ENCODE measurements at places on chromosomes 5 and 9.
A peak's percentile ranks its signal among the peaks of the same experiment; 100 is the strongest.

DNA sequence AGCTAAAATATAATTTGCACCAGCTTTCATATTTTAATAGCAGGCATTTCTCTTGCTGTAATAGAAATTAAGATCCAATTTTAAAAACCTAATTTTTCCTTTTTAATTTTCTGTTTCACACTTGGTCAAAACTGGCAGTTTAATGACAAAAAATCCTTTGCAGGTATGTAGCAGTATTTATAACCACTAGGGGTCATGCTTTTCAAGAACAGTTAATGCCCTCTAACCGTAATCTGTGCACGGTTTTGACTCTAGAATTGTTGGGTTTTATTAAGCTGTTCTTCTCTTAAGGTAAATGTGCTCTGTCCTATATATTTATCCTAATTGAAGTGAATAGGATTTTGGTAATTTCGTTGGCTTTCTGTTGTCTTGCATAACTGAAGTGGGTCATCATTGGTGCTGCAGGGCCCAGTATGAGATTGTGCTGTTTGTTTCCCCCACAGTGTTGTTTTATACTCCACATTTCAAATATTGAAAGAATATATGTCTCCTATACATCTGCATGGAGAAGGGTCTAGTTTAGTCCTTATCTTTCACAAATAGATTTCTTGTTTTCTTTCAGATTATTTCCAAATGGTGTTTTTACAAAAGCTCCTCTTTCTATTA is 107.4 kb downstream of the SCAMP1 start:
- DNase-seq, result no peak

- DNase-seq, result no peak
Measured at GRCh38 chr5:68661237-68661636, 432.6 kb upstream of the SLC30A5 start.

- DNase-seq, result no peak
Measured at GRCh38 chr5:35736280-35736679, 118.6 kb downstream of the SPEF2 start.

DNA sequence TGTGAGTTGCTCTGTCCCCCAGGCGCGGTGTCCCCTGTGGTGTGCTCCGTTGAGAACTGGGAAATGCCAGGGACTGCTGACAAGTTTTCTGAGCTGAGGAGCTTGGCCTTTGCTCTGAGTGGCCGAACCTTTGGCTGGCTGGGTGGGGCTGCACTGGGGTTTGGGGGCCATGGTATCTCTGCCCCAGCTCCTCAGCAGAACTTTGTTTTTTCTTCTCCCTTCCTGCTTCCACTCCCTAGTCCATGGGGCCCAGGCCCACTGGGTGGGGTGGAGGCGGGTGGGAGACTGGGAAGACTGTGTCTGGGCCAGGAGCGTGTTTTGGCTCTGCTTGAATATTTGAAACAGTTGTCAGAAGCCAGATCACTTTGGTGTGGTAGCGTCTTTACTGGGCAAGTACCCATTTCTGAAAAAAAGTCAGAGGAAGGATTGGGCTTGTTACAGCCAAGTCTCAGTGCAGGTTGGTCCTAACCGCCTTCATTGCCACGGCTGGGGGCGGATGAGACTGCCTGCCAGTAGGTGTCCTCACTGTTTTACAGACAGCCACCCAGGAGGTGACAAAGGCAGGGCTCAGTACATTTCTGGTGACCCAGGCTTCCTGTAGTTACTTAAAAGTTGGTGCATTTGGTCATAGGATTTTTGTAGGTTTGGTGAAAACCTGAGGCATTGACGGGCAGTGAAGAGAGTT is 92.7 kb downstream of the DAB2IP start:
- no peak for DNase-seq

DNA sequence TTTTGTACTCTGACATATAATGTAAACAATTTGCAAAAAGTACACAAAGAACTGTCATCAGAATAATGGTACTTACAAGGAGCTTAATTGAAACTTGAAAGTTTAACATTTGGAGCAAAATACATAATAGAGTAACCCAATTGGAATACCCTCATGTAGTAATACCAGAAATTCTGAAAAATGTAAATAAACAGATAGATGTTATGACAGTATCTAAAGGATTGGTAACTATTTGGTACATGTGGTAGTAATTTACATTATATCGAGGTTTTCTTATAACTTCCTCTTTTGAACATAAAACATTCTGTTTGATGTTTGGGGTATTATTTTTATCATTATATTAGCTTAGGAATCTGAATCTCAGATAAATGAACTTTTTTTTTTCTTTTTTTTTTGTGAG is 211.7 kb upstream of the ELL2 start:
- no peak for DNase-seq

DNA sequence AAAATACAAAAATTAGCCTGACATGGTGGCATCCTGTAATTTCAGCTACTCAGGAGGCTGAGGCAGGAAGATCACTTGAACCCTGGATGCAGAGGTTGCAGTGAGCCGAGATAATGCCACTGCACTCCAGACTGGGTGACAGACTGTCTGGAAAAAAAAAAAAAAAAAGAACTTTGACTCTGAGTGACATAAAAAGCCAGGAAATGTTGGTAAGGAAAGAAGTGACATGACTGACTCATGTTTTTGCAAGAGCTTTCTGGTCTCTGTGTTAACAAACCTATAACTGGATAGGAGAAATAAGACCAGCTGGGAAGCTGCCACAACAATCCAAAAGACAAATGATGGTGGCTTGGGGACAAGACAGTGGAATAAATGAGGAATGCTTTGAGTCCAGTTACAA is 272.1 kb downstream of the HINT1 start:
- no peak for DNase-seq

DNA sequence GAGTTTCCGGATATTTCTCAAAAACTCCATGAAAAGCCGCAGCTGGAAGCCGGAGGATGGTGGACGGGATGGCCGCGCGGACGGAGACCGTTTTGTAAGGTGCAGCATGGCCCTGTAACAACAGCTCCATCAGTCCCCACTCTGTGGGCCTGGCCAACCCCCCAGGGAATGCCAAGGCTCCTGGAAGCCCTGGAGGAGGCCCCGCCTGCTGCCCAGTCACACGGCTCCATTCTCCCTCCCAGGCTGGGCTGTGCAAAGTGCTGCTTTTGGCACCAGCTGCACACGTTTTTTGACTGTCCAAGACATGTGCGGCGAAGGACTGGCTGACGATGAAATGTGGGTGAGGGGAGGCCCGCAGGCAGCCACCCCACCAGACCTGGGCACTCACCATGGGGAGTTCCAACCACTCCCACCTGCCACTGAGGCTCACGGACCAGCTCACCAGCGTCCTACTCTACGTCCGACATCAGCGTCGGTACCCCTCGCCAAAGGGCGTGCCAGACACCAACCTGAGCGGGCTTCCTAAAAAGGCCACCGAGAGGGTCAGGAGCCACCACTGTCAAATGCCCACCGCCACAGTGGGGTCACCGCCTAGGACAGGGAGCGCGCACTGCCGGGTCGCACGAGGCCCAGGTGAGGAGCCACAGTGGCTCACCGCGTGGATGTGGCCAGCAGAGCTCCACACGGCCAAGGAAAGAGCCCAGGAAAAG is 27.3 kb downstream of the PNPLA7 start:
- DNase-seq, result no peak

GRCh38 chr9:33143241-33143661 is 23.9 kb downstream of the B4GALT1 start:
- DNase-seq, result no peak

DNA sequence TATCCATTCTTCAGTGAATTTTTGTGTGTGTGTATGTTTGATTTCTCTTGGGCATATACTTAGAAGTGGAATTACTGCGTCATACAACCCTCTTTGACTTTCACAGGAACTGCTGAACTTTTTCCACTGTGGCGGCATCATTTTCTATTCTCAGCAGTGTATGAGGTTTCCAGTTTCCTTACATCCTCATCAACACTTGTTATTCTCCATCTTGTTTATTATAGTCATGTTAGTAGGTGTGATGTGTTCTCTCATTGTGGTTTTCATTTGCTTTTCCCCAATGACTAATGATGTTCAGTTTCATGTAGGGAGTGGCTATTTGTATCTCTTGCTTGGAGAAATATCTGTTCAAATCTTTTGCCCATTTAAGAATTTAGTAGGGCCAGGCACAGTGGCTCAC is 2.6 kb downstream of the ZNF79 start:
- DNase-seq, result no peak

DNA sequence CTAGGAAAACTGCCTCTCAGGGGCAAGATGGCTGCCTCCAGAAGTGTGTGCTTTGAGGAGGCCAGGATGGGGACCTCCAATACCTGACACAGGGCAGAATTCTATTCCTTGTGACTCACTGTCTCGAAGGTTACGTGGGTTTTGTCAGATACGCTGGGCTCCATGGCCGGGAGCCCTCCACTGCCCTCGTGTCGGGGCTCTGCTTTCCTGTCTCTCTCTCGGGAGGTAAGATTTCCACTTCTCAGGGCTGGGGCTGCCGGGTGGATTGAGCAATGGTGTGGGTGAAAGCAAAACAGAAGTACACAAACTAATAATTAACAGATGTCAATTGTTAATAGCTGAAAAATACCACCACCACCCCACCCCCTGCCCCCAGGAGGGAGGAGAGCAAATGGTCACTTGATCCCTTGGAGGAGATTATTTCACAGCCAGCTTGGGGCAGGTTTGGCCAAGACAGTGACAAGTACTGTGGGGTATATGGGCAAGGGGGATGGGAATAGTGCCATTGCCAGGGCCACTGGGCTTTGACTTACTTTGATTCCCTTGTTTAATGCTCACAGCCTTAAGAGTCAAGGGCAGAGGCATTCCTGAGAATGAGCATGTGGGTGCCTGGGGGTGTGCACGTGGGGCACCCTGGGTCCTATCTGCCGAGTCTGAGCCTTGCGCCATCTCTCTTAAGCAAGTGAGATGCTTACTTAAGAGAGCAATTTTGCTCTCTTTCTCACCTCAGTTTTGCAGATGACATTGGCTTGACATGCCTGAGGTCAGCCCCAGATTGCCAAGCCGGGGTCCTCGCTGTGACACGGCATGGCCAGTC is 28.8 kb upstream of the DAB2IP start:
- DNase-seq, result no peak

DNA sequence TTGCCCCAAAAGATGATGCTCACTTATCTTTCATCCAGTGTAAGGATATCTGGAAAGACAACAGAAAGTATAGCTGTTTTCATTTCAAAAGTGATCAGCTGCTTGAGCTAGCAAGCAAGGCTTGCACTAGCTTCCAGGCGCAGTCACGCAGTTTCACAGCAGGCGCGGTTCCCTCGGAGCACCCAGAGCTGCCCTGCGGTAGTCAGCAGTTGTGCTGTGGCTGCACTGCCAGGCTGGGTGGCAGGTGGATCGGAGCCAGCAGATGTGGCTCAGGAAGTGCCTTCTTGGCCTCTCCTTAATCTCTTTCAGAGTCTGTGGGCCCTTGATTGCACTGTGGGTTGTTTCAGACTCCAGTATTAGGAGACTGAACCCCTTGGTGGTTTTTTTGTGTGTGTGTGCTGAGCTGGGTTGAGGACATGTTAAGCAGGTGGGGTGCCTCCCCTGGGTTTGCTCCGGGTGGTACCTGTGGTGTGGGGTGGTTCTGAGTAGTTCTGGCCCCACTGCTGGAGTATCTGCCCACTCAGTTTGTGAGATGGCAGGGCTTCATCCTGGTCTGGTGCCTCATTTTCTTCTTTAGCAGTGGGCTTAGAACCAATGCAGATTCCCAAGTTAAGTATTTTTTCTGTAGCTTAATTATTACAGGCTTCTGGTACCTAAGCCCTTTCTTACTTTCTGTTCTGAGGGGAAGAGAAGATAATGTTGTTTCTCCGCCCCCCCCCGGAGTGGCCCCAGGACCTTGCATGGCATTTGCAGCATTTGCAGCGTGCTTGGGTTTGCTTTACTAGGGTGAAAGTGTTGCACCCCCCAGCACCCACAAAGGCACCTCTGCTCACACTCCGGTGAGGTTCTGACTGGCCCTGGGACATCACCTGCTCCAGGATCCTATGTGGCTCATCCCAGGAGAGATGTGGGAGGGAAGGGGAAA is 16.4 kb downstream of the TENT4A start:
- DNase-seq, result no peak

GRCh38 chr5:38756068-38756467 is 89.7 kb upstream of the OSMR start:
- DNase-seq, result no peak

- DNase-seq, result no peak
Measured at GRCh38 chr5:77946381-77947040, 170.4 kb upstream of the TBCA start.

GRCh38 chr5:180830253-180831138 is 27.9 kb upstream of the MGAT1 start:
- DNase-seq, result no peak

GRCh38 chr5:172887692-172888091 is 53.6 kb downstream of the ERGIC1 start:
- no peak for DNase-seq

DNA sequence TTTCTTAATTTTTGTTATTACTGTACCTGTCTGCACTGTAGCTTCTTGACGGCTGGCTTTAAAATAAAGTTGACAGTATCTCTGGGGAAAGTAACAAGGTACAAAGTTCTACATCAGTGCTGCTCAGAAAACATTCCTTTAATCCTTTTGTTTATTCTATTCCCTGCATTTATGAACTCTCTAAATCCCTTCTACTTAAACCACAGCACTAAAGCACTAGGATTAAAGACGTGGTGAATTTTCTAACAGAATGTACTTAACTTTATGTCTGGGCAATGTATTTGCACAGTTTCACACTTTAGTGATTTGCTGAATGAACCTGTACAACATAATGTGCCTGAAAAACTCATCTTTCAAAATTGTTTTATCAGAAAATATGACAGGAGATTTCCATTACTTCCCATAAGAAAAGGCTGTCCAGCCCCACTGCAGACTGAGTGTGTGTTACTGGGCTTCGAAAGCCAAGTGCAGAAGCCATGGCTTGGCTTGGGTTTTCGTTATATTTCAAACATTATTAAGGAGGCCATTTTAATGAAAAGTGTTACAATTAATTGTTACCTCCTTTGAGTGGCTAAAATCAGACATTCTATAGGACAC is 43.8 kb downstream of the LHFPL2 start:
- no peak for DNase-seq

DNA sequence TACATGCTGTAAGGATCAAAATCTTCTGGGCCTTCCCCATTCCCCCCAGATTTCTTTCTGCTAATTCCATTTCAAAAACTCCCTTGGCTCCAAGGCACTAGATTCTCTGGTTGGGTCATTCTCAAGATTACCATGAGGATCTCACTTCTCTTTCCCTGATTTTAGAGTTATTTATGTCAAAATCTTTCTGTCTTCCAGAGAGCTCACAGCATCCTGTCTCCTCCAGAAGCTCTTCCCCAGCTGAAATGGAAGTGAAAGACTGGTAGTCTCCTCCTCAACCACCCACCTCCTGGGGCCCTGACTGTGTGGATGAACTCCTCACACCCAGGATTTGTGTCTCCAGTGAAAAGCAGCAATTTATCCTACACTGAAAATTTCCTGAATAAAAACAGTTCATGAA is 11.9 kb upstream of the ZNF366 start:
- no peak for DNase-seq

GRCh38 chr9:116945817-116946216 is 258.7 kb downstream of the TRIM32 start:
- no peak for DNase-seq

- peak; percentile 15 for DNase-seq
Measured at GRCh38 chr9:83061990-83062650, 822 bp downstream of the RASEF start.

GRCh38 chr5:43661102-43661501 is 58.1 kb downstream of the NNT start:
- DNase-seq, result no peak

GRCh38 chr9:113913426-113914195 is 37.5 kb downstream of the ZNF618 start:
- no peak for DNase-seq

GRCh38 chr5:171029401-171029800 is 167.6 kb downstream of the RANBP17 start:
- DNase-seq, result no peak

- no peak for DNase-seq
Measured at GRCh38 chr5:112560371-112560770, 141.3 kb upstream of the EPB41L4A start.

- DNase-seq, result no peak
Measured at GRCh38 chr9:37029304-37029775, 4.7 kb downstream of the PAX5 start.
